Motor neuron (in vitro differentiated cells): ENCODE measurements at places on chromosomes 2 and 18. TPM values are rescaled to one million over a fixed set of nuclear protein-coding genes. Genes with fewer than 3 reads are reported as not detected.

DNA sequence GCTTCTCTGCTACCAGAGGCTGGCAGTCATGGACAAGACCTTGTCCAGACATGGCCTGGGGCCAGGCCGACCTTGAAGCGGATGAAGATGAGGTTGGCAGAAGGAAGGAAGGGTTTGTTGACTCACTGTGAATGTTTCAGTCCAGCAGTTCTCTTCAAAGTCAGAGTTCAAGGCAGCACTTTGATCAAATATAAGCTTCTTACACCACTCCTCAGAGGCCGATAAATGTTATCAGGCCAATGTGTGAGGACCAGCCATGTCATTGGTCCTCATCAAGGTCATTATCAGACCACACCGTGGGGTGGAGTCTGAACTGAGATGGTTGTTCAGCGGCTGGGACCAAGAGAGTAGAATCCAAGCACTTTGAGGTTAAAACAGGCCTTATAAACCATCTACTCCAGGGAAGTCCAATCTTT is 35.5 kb downstream of the QPCT start:
- ATAC-seq, result no peak

DNA sequence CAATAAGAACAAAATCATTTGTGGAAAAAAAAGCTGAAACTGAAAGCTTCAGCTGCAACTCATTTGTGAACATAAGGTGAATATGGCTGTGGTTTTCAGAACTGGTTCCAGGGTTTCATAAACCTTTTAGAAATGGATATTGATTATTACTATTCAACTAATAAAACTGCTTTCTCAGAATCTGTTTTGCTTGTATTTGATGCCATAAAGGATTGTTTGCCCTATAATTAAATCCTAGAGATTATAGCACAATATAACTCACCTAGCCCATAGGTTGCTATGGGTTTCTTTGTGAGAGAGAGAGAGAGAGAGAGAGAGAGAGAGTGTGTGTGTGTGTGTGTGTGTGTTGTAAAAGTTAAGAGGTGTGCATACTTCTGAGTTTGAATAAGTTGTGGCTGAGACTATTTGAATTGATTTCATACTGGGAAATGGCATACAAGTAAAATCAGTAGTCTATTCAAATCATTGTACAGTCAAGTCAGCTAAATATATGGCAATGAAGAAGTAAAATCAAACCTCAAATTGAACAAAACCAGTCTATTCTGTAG is 339.2 kb downstream of the ARHGAP15 start:
- no peak for ATAC-seq

GRCh38 chr2:227595797-227596196 is 2.9 kb upstream of the SCYGR2 start:
- no peak for ATAC-seq

DNA sequence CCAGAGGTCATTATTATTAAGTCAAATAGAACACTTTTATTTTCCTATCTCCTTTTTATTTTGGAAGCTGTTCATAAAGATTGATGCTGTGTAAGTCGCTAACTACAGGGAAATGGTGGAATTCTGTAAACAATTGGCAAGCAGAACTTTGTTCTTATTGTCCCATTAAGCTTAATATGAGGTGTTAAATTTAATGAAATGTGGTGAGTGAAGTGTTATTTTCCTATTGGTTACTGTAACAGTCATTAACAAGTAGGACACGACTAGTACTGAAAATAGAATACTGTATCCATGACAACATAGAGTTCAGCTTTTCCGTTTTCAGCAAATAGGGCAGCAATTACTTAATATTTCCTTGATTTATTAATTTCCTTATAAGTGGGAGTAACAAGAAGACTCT is 279.1 kb upstream of the ZEB2 start:
- ATAC-seq, result no peak

DNA sequence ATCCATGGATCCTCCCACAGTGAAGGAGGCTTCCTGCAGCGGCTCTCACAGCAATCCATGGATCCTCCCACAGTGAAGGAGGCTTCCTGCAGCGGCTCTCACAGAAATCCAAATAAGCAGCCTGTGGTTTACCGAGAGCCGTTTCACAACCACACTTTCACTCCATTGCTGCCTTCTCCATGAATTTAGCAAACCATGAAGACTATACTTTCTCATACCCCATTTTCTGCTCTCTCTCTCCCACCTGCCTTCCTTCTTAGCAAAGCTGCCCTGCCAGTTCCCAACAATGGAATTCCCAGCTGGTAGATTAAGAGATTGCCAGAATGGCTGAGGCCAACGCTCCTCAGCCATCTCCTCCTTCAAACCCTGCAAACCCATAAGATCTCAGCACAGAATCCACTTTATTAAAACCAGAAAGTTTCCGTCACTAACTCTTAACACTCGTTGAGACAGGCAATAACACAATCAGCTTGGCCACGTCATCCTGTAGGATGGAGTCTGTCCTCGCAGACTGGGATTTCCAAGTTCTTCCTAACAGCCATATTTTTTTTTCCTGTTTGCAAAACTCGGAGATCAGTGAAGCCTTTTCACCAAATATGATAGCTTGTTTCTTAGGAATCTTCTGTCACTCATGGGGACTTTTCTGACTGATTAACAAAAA is 162.2 kb downstream of the PXDN start:
- ATAC-seq, result no peak

- ATAC-seq, result no peak
Observed at GRCh38 chr18:1499265-1499664, 594.6 kb downstream of the ADCYAP1 start.

DNA sequence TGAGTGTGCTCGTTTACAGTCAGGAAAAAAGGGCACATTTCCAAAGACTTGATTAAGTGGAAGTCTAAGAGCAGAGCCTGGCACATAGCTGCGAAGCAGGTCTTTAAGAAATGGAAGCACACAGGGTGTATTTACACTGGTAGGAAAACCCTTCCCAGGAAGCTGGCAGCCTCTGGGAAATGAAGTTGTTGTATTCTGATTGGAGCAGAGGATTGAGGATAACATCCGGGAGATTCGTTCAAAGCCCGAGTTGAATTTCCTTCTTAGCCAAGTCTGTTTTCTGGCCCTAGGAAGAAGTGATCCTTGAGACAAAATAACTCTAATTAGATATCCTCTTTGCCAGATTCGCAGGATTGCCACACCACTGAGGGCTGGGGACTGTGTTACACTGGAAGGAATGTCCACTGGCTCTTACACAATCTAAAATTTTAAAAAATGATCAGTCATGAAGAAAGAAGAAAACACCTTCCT is 75.9 kb downstream of the ITGB1BP1 start:
- no peak for ATAC-seq

DNA sequence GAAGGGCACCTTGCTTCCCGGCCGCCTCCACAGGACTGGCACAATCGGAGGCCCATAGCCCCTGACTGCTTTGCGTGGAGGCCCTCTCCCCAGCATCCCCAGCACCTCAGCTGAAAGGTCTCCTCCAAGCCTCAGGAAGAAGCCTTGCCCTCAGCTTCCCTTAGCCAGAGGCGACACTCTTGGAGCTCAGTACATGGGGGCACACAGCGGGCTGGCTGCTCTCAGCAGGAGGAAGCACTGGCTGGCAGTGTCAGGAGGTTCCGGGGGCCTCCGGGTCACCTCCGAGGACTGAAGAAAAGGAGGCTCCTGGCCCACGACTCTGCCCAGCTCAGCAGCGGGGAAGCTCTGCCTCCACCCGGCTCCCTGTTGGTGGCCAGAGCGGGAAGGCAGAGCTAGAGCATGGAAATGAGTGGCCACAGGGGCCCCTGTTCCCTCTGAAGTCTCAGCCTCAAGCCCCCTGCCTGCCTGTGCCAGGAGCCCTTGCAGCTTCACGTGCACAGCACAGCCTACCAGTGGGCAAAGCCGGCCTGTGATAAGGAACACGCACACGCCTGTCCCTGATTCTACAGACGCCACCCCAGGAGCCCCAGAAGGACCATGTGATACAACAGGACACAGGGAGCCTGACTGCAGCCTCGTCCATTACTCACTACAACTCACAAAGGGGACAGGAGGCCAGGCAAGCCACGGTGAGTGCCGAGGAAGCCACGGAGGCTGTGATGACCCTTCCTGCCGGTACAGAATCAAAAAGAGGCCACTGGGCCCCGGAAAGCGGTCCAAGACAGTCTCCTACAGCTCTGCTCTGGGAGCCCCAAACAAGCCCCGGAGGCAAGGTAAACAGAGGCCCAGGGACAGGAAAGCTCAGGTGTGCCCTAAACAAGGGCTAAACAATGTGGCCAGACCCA is 15.5 kb downstream of the HDAC4 start:
- ATAC-seq, result no peak

The RAB6C gene
- 0.83 and 1.4 TPM in 2 replicates for total RNA-seq

The CPLX4 gene
- total RNA-seq, result 0.10 and 0.23 TPM in 2 replicates

The MEP1B gene
- 0.13 TPM in 1 of 2 replicates, not detected in the other for total RNA-seq

The CABYR gene
- 13.9 and 19.2 TPM in 2 replicates for total RNA-seq

The TMEM178A gene
- total RNA-seq, result 26.6 and 31.1 TPM in 2 replicates
